NCI-H510A treated with DMSO at 0.1 percent for 48 hours (cell line): ENCODE measurements at places on chromosomes 5 and 9.
A peak's percentile ranks its signal among the peaks of the same experiment; 100 is the strongest.

DNA sequence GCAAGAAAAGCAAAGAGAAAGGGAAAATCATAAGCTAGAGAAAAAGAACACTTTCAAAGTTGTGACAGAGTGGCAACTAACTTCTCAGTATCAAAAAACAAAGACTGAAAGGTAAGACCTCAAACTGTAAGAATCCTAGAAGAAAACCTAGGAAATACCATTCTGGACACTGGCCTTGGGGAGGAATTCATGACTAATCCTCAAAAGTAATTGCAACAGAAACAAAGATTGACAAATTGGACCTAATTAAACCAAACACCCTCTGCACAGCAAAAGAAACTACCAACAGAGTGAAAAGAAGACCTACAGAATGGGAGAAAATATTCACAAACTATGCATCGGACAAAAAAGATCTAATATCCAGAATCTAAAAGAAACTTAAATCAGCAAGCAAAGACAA is 79.1 kb downstream of the FEM1C start:
- DNase-seq, result no peak

DNA sequence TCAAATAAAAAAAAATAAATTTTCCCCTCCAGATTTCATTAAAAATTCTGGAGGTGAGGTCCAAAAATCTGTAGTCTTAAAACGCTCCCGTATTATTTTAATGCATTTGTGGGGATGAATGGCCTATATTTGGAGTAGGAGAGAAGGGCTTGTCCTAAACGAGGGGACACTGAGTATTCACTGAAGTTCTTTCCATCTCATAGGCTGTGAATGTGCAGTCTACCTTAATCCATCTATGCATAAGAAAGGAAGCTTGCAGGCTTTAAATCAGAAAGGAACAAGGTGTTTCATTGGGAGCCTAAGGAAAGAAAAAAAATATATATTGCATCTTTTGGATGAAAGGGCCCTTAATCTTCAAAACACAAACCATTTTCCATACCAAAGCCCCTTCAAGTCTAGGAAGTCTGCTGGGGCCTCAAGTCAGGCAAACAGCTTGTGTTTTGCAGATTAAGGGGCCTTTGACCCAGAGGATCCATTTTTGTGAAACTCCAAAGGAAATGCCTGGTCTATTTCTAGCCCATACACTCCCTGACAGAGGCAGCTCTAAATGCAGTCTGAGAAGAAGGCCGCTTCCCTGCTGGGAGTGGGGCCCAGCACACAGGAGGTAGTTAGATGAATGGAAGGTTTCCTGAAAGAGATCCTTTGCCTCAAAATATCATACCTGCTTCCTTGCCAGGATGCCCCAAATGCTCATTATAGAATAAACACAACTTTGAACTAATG is 35.6 kb downstream of the BRINP1 start:
- no peak for DNase-seq

GRCh38 chr5:106940301-106940846 is 730.4 kb downstream of the EFNA5 start:
- DNase-seq, result no peak

GRCh38 chr5:79495311-79495710 is 18.6 kb downstream of the HOMER1 start:
- DNase-seq, result peak; percentile 32

GRCh38 chr9:31137176-31138160 is 1247.0 kb upstream of the ACO1 start:
- no peak for DNase-seq

DNA sequence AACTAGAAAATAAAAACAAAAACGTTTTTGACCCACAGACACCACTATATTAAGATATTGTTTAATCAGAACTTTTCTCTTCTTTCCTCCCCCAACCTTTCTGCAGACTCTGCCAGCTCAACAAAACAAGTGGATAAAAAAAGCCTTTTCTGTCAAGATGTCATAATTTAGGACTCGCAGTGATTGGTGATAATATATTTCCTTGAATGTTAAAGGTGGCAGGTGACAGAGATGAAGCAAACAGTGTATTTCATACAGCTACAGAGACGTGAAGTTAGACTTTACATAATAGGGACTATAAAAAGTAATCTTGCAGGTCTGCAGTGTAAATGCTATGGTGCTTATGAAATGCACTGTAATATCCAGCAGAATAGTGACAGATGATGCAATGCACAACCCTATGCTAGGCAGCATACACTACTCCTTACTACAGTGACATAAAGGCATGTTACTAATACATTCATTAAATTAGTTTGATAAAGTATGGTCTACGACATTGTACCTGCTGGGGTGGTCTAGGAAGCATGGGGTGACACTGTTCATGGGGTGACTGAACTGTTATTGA is 326.7 kb upstream of the GRAMD2B start:
- DNase-seq, result no peak

GRCh38 chr5:59471463-59471862 is 422.1 kb downstream of the PDE4D start:
- DNase-seq, result no peak

- no peak for DNase-seq
Observed at GRCh38 chr5:179767496-179768100, 26.2 kb upstream of the LTC4S start.

DNA sequence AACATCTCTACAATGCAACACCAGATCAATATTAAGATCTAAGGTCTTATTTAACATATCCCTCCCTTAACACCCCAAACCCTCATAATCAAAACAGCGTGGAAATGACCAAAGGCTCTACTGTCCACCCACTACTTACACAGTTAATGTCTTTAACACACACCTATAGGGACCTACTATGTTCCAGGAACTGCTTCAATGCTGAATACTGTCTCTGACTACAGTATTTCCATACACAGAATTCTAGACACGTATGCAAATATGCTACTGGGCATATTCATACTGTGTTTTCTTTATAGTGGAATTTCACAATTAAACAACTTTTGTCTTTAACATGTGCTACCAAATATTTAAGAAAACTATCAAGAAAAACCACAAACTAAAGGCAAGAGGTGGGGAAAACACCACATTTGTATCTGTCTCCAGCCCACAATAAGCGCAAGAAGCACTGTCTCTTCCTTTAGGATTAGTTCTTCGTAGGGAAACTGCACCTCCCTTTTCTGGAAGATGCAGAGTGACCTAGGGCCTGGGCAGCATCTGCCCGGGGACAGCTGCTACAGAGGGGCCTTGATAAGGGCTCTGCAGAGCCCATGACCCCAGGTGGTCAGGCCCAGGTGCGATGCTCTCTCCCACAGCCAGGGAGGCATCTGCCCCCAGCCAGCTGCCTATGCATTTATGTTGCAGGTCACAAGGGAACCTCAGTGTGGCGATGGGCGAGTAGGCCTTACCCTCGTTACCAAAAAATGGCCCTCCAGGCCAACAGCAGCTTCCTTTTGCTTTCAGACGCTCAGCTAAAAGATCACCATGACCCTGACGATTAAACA is 55.2 kb downstream of the PSMB7 start:
- DNase-seq, result no peak

DNA sequence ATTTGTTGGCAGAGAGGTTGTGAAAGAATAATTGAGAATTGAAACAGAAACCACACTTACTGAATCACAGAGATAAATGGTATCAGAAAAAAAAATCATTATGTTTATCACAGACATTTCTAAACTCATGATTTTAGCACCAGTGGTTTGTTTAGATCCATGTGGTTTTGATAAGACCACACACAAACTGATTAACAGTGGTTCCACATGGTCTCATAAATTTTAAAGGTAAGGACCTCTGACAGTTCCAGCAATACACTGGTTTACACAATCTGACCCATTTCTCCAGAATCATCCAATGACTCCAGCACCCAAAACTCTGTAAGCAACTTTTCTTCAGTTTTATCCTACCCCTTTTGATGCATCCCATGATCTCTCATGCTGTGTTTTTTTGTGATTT is 261.2 kb downstream of the ANXA1 start:
- no peak for DNase-seq

DNA sequence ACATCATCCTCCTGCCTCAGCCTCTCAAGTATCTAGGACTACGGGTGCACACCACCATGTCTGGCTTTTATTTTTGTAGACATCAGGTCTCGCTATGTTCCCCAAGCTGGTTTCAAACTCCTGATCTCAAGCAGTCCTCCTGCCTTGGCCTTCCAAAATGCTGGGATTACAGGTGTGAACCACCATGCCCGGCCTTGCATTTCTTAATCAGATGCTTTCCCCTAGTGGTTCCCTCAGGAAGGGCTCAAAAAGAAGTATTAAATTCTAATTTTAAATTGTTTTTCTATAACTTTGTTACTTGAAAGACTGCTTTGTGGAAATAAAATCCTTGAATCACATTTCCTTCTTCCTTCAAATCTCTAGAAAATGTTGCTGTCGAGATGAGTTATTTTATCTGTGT is 79.5 kb upstream of the ROR2 start:
- DNase-seq, result no peak

GRCh38 chr9:71681104-71681707 is 87.1 kb downstream of the CEMIP2 start:
- DNase-seq, result no peak

GRCh38 chr5:54146916-54147315 is 163.5 kb downstream of the ARL15 start:
- no peak for DNase-seq

DNA sequence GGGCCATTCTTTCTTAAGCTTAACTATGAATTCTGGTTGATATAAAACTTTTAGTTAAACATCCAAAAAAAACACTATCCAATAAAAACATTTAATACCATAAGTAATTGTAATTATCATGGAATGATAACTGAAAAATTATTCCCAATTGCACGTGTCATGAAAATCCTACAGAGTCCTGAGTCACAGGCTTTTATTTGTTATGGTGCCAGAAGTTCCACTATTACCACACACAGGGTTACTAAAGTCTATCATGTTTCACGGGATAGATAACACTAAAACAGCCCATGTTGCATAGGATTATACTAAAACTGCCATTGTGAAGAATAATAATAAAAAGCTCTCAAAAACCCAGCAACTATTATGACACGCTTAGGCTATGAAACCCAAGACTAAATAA is 1381.8 kb downstream of the EFNA5 start:
- DNase-seq, result no peak

DNA sequence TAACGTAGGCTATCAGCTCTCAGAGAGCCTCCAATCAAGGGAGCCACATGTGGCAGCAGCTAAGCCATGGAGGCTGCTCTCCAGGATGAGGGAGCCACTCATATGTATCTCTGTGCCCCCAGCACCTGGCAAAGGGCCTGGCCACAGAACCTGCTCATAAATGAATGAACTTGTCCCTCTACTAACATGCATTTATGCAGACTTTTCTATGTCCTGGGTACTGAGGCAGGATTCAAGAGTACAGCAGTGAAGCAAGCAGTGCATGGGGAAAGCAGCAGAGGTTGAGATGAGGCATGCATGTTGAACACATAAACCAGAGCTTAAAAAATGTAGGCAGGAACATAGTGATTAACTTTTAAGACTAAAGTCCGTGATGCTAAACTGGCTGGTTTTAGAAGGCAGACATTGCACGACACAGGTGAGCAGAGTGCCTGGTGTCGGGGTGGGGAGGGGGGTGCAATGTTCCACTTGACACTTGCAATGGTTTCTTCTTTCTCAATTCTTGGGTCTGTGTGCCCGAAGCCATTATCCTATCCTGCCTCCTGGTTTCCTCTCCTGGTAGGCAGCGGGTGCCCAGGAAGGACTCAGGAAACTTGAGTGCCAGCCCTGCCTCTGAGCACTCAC is 142.8 kb upstream of the ALDH1B1 start:
- DNase-seq, result no peak

DNA sequence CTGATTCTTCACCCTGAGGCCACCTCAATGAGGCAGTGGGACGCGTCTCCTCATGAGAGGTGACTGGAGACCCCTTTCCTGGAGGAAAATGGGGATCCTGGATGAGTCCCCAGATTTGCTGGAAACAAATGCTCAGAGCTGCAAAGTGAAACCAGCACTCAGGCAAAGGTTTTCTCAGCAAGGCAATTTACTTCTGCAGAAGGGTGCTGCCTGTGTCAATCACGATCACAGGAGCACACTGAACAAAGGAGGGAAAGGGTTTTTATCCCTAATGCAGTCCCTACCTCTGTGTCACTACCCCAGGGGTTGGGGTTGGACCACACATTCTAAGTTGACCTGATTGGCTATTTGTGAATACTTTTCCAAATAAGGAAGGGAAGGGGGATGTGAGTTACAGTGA is 69.9 kb upstream of the CDK20 start:
- DNase-seq, result no peak

DNA sequence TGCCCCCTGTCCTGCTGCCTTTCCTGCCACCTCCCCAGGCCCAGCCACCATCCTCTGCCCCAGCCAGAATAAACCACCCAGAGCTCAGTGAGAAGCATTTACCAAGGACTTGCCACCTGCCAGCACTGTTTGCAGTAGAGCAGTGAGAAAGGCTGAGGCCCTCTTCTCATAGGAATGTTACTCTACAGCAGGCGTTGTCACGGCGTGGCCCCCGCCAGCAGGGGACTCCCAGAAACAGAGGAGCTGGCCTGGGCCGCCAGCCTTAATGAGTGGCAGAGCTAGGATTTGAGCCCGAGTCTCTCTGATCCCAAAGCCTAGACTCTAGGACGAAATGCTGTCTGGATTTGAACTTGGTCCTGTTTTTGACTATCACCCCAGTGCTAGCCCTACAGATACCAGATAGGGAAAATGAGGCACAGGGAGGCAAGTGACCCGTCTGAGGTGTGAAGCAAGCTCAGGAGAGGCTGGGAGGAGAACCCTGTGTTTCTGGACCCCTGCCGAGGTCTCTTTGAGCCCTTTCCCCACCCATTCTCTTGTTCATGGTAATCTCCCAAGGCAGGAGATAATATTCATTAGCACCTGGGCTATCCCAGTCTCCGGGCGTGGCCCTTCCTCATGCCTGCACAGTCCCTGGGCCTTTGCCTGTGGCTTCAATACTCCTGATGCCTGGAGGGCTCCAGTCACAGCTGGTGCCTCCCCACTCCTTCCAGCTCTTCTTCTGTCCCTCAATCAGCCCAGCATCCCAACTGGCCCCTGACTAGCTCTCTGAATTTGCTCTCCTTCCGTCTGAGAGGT is 30.7 kb downstream of the HRH2 start:
- DNase-seq, result no peak

- no peak for DNase-seq
Observed at GRCh38 chr5:136132087-136132486, 558 bp upstream of the SMAD5 start.

GRCh38 chr5:140299056-140299455 is 3.8 kb downstream of the PFDN1 start:
- DNase-seq, result no peak
